KBM-7 (cell line): ENCODE measurements at places on chromosomes 11 and 22.
A peak's percentile ranks its signal among the peaks of the same experiment; 100 is the strongest.

DNA sequence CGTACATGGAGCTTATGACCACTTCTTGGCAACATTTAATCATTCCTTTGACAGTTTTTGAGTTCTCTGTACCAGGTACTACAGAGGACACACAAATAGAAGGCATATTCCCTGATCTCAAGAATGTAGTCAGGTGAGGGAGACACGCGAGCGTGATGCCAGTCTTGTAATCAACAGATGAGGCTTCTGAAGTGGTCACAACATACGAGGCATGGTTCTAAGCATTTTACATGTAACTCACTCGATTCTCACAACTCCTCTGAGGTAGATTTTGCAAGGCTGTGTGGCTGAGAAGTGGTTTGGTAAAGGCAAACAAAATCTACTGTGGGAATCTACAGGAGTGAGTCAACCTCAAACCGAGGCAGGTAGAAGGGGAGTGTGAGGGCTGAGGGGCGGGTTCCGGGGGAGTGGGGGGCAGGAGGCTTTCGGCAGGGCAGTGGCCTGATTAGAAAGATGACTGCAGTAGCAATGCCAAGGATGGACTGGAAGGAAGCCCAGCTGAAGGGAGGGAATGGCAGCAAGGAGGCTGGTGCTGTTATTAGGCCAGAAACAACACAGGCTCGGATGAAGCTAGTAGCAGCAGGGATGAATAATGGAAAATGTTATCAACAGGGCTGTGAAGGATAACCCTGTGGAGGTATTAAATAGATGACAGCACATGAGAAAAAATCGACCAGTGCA, 63.8 kb downstream of the ST14 start:
- no peak for DNase-seq

DNA sequence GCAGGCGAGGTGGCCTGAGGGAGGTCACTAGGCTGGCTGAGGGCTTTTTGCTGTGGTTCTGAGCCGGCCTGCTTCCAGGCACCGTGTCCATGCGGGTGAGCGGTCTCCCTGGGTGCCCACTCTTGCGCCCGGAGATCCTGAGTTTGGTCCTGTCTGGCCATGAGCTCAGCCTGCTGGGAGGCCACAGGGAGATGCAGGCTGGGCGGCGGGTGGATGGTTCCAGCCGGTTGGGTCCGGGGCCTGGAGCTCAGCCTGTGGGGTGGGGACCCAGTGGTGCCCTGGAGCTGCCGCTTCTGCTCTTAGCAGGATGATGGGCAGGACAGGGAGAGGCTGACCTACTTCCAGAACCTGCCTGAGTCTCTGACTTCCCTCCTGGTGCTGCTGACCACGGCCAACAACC, 18.5 kb downstream of the TPCN2 start:
- no peak for DNase-seq

GRCh38 chr11:92866679-92867282, 102.7 kb upstream of the MTNR1B start:
- no peak for DNase-seq

- DNase-seq, result peak; percentile 73
Observed at GRCh38 chr22:44080936-44081861, 57.1 kb downstream of the PARVB start.

GRCh38 chr11:14075118-14076078, 112.9 kb downstream of the SPON1 start:
- DNase-seq, result no peak

- DNase-seq, result peak; percentile 41
Observed at GRCh38 chr11:27700351-27701301, at the start of gene BDNF. Gene BDNF, minus strand, starts transcription at chr11:27700455. Its CDS starts 41,891 bp downstream, at chr11:27658564.

- DNase-seq, result peak; percentile 65
Observed at GRCh38 chr22:32378707-32379272, 21.1 kb downstream of the RFPL3 start.

- DNase-seq, result no peak
Observed at GRCh38 chr22:38320605-38321402, 3.6 kb upstream of the CSNK1E start.

DNA sequence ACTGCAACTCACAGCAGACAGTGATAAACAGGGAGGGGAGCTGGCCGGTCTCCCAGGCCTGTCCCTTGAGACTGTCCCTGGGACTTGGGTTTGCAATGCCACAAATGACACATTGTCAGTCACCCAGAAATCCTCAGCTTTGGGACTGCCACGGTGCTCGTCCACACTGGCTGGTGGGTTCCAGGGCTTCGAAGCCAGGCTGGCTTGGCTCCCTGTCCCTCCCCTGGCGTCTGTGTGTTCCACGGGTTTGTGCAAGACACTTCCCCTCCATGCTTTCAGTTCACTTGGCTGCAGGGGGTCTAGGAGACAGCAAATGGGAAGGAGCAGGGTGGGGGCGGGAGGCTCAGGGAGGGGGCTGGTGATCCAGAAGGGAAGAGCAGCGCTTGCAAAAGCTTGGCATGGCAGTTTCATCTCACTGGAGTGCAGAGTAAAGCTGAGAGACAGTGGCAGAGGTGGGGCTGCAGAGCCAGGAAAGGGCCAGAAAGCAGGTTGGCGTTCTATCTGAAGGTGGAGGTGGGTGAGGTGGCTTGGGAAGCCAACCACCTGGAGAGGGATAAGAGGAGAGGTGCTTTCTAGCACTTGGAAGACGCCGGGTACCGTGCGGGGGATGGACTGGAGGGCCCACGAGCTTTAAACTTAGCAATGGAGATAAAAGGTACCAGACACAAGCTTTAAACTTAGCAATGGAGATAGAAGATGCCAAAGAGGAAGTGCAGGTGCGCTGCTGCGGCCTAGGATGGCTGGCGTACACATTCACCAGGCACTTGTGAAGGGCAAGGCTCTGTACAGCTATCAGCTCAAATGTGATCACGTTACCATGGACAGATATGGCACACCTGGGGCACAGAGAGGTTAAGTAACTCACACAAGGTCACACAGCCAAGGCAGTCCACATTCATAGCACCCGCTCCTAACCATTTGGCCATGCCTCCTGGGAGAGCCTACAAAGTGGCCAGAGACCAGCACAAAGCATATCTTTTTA, 86.4 kb upstream of the SHISAL1 start:
- no peak for DNase-seq

DNA sequence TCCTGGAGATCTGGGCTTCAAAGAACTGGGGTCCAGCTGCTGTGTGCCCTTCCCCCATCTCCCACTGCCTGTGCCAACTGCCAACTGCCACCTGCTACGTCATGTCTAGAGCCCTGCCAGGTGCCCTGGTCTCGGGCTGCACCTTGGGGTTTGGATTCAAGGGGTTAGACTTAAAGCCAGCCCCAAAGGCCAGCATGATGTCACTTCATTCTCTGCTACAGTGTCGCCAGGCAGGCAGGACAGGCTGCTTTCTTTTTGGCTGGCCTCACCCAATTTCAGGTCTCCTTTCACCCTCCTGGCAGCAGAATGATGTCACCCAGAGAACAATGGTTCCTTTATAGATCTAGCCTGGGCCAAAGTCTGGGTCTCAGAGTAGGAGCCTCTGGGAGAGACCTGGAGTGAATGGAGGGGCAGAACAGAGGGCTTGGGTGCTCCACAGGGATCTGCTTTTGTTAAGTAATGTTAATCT, 79.5 kb upstream of the CRYBB3 start:
- DNase-seq, result no peak

- DNase-seq, result no peak
Observed at GRCh38 chr11:48270621-48271020, 7.0 kb downstream of the OR4X1 start.

DNA sequence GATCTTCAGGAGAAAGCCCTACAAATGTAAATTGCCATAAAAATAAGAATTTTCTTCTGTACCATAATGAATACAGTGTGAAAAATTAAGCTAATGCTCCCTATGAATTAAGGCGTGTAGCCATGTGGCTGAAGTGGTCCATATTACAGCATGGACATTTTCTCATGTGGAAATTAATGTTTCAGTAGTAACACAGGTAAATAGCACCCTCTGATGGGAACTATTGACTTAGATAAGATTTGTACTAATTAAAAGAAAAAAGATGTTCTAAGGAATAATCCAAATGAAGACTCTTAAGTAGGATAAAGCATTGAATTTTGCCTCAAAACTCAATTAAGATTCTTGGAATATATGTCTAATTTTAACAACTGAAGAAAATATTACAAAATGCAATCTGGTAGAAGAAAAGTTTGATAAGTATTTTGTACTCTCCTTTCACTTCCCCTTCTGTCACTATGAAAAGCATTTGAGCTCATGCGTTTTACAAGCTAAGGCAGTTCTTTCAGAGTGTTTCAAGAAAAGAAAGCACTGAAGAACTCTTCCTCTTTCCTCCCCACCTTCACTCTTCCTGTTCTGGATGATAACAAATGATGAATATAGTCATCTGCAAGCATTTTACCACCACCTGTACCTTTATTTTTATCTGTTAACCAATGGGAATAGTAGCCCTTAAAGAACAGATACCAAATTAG, 9.9 kb upstream of the OR8D2 start:
- peak; percentile 32 for DNase-seq

DNA sequence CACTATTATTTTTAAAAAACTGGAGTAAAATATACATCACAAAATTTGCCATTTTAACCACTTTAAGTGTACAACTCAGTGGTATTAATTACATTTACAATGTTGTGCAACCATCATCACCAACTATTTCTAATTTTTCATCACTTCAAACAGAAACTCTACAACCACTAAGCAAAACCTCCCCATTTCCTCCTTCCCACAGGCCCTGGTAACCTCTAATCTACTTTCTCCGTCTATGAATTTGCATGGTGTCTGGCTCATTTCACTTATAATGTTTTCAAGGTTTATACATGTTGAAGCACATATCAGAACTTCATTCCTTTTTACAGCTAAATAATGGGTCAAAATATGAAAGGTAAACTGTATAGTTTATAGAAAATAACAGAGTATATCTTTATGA, 24.4 kb downstream of the DDI1 start:
- DNase-seq, result no peak

DNA sequence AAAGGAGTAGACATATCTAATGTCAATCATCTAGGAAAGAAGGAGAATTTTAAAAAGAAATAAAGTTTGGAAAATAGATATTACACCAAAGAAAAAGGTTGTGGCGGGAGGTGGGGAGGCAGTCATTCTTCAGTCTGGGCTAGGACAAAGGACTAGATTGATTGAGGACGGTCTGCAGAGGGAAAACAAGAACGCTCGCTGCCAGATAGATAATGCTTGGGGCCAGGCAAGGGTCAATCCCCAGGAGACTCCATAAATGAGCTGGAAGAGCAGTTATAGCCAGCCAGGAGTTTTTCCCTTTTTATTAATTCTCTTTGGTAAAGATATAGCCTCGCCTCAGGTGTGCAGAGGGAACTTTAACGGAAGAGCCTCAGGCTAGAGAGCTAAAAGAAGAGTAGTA, 6.3 kb downstream of the TRPC6 start:
- DNase-seq, result no peak

DNA sequence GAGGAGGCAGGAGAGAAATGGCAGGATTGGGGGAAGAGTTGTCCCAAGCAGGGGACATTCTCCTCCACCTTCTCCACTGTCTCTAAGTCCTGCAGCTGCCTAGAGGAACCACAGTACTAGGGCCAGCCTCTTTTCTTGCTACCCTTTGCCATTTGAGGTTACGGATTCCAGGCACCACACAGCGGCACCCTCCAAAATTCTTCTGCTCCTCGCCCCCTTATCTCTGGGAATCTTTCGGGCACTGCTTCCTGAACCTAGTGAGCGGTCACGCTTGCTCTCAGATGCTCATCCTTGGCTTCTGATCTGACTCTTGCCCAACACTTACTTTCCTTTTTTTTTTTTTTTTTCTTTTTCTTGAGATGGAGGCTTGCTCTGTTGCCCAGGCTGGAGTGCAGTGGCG, 26.6 kb upstream of the XBP1 start:
- peak; percentile 83 for DNase-seq

- peak; percentile 39 for DNase-seq
Observed at GRCh38 chr11:8247312-8247711, 16.4 kb downstream of the LMO1 start.

DNA sequence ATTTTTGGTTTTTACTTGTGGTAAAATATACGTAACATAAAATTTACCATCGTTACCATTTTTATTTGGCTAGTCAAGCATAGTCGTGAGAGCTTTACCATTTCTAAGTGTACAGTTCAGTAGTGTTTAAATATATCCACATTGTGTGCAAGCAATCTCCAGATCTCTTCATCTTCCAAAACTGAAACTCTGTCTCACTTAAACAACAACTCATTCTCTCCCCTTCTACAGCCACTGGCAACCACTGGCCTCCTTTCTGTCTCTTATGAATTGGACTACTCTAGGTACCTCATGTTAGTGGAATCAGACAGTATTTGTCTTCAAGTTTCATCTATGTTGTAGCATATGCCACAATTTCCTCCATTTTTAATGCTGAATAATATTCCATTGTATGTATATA, 37.4 kb downstream of the SMC1B start:
- no peak for DNase-seq

- DNase-seq, result no peak
Observed at GRCh38 chr11:108904480-108904879, 239.6 kb downstream of the DDX10 start.

DNA sequence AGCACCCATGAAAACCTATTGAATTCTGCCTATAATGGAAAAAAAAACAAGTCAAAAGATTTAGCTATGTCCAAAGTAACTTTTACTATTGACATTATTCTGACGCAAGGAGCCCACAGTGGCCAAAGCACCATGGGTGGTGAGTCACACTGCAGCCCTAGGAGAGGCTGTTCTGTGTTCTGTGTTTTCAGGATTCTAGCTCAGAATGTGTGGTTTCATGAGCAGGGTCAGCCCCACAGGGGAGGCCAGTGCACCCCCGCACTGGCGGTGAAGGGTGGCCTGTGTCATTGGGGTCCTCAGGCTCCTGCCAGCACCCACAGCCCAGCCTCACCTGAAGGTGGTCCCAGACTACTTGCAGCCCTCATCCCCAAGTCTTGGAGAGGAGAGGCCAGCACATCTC, 112.2 kb downstream of the BRD1 start:
- DNase-seq, result no peak

DNA sequence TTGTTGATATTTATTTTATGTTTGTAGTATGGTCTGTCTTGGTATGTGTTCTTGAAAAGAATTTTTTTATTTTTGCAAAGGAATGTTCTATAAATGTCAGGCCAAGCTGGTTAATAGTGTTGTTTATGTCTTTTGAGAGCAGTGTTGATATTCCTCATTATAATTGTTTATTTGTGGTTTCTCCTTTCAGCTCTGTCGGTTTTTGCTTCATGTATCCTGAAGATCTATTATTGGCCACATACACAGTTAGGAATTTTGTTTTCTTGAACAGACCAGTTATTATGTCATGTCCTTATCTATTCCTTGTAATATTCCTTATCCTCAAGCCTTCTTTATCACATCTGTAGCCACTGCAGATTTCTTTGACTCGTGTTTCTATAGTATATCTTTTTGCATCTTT, 56.5 kb downstream of the PDHX start:
- DNase-seq, result no peak

DNA sequence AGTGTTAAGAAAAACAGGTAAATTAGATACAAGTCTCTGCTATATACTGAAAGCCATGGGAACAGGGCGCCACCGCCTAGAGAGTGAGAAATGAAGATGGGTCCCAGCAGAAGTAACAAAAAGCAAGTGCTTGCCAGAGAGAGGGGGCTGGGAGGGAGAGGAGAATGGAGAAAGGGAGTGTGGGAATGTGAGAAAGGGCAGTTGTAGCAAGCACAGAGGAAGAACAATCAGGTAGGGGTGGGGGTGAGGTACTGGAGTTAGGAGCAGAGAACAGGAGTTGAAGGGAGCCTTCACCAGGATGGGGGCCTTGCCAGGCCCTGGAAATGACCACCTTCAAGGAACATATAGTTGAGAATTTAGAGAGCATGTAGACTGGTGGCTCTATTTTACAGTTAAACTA, 66.8 kb downstream of the TCF20 start:
- no peak for DNase-seq
